ENCODE measurements at places on chromosomes 4 and X.

- no peak for DNase-seq
Measured at GRCh38 chr4:128286474-128287058, 1.0 kb downstream of the PGRMC2 start.

DNA sequence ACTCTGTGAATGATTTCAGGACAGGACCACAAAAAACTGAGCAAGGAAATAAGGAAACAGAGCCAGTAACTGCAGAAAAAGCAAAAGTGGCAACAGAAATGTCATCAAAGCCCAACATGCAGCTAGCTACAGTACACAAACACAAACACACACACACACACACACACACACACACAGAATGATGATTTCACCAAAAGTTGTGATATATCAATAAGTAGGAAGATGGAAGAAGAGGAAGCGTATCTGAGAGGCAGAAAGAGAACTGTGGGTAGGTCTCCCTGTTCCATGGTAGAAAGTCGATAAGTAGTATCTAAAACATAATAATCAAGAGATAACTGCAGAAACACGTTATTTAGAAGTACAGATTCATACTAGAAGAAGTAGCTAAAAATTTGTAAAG, 148.3 kb downstream of the MGST2 start:
- DNase-seq: no peak

- no peak for DNase-seq
Measured at GRCh38 chr4:3445111-3445820, 3.5 kb downstream of the HGFAC start.

DNA sequence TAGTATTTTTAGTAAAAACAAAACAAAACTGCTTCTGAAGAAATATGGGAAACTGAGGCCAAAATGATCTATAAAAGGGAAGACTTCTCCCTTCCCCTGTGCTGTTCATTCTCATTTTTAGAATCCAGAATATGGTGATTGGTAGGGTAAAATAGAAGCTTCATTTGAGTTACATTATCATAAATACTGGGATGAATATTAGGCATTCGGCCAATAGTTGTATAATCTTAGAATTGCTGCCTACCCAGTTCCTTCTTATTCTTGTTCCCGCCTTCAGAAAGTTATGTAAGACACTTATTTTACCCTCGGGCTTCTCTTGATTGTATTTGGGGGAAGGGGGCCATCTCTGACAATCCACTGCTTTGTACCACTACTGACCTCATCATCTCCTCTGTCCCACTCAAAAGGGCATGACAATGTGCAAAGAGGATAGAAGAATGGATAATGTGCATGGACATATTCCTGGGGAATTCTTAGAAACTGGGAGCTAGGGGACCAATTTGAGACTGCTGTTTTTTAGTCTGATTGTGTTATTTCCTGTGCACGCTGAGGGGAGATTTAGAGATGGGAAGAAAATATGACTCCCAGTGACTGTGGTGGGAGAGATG, 588 bp downstream of the ART3 start:
- DNase-seq: no peak

DNA sequence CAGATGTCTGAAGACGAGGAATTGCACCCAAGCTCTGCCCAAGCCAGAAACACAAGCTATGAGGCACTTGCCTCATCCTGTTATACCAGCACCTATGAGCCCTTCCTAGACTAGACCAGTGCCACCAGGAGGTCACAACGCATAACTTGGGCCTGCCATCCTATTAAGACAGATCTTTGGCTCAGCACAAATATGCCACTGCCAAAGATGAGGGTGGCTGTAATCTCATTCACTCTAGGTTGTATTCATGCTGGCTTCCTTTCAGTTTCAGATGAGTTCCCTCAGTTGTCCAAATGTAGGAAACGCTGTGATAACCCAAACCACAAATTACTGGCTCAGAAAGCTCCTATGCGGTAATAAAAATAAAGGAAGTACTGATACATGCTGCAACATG, 76.5 kb upstream of the CITED1 start:
- DNase-seq: no peak

DNA sequence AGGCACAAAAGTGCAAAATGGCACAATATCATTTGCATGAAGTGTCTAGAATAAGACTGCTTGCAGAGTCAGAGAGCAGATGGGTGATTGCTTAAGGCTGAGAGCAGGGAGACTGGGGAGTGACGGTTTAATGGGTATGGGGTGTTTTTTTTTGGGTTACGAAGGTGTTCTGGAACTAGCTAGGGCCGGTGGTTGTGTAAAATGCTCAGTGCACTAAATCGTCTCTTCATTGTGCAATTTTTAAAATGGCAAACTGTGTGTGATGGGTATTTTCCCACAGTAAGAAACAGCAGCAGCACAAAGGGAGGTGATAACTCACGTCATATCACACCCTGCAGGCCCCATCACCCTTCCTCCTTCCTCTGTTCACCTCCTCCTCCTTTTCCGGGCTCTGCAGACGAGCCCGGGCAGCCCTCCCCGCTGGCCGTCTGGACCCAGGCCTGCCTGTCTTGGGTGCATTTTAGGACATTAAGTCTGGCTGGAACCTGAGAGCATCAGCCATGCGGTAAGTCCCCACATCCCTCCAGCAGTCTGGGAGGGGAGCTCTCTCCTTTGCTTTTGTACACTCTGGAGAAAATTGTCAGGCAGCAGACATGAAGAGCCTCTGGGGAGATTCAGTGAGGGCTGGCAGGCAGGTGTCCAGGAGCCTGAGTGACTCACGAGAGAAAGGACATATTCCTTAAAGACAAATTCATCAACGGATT, 42.7 kb downstream of the ASMT start:
- DNase-seq: no peak

- DNase-seq: no peak
Measured at GRCh38 chr4:81021142-81021944, 9.2 kb upstream of the BMP3 start.

DNA sequence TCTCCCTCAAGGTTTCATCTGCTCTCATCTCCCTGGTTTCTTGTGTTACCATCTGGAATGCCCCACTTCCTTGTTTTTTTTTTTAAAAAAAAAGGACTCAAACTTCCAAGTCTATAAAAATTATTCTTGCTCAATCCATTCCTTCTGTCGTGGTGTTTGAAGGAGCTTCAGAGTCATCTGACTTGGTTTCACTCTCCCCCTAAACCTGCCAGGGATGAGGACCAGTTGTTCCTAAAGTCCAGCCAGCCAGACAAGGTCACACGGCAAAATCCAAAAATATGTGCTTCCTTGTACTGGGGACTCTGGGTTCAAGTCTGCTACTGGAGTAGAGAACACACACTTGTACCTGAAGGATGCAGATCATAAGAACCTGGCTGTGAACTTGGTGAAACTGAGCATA, 84.5 kb upstream of the GPM6B start:
- DNase-seq: no peak

GRCh38 chr4:168618577-168619265, 121.9 kb downstream of the PALLD start:
- DNase-seq: no peak

DNA sequence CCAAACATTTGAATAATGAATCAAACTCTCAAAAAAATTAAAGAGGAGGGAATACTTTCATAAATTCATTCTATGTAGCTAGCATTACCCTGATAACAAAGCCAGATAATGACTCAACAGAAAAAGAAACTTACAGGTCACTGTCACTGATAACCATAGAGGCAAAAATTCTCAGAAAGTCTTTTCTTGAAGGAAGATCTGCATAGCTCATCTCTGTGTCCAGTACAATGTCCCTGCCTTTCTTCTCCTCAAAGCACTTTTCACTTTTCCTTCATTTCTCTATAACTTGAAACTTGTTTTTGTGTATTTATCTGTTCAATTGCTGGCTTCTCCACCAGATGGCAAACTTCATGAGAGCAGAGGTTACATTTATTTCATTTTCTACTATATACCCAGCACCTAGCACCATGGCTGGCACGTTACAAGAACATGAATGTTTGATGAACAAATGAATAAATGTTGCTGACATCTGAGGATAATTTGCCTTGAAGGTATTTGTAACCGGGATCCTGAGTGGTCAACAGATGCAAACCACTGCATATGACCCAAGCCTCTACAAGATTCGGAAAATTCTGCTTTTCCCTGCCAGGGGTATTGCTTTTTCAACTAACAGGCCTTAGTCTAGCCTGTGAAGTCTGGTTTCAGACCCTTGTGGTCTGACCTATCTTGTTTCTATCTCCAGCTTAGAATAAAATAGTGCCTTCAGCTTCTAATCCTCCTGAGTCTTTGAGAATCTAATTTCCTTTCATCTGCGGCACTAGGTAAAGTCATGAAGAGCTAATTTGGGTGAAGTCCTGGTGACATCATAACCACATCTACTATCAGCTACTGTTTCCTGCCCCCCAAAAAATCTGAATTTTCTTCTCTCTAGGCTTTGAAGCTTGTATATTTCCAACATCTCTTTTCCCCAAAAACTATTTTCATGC, 52.5 kb upstream of the ANTXR2 start:
- DNase-seq: no peak

GRCh38 chr4:38371391-38371851, 292.6 kb upstream of the KLF3 start:
- DNase-seq: no peak

DNA sequence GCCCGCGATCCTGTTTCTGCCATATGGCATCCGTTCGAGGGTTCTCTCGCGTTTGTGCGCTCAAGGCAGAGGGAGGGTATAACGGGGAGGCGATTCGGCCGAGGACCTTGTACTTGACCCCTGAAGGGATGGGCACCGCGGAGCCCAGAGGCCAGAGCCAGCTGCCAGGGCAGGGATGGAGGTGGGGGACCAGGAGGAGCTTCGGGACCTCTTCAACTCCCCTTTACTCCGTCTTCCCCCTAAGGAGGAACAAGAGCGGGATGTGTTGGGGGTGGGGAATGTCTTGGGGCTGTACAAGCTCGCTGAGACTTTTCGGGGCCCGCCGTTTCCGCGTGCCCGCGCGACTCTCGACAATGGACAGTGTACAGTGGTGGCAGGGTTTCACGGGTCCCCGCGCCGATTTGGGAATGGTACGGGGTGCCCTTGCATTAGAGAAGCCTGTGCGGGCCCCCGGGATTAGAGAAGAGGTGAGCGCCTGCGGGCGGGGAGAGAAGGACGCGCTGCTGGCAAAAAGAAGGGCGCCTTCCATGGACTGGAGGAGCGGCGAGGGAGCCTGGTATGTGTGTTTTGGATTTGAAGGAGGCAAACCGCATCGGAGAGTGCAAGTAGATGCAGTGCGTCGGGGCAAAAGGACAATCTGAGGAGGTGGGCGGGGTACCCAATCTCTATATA, 760 bp downstream of the UGT8 start:
- DNase-seq: no peak

GRCh38 chr4:66629927-66630326, 915.4 kb downstream of the CENPC start:
- no peak for DNase-seq

GRCh38 chr4:27318740-27319139, 458.1 kb downstream of the STIM2 start:
- DNase-seq: no peak

DNA sequence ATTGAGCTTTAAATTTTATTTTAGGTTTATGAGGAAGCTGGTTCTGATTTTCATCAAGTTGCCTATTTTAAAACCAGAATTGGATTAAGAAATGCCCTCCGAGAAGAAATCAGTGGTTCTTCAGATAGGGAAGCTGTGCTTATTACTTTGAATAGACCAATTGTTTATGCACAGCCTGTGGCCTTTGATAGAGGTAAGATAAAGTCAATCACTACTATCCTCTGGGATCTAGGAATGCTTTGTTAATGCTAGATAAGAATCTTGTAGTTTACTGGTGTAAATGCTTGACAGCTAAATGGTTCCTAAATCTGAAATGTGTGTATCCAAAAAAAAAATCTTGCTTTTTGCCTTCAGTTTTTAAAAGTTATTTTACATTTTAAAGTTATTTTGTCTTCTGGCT, 73.0 kb upstream of the ADAD1 start:
- DNase-seq: no peak

DNA sequence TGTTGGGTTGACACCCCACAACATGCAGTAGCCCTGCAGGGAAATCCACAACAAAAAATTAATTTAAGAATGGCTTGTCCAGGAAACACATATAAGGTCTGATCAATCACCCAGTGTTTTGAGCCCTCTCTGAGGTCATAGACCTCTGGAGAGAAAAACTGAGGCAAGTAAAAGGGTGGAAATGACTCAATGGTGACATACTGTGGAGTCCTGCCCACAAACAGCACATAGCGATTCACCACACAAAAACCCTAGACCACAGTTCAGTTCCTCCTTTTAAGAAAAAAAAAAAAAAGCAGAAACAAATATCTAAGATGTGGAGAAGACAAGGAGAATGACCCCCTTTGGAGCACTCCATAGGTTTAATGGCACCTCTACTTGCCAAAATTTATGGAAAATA, 2691.0 kb downstream of the PCDH7 start:
- DNase-seq: no peak

GRCh38 chr4:118351851-118352827, 664 bp downstream of the PRSS12 start:
- DNase-seq: no peak

DNA sequence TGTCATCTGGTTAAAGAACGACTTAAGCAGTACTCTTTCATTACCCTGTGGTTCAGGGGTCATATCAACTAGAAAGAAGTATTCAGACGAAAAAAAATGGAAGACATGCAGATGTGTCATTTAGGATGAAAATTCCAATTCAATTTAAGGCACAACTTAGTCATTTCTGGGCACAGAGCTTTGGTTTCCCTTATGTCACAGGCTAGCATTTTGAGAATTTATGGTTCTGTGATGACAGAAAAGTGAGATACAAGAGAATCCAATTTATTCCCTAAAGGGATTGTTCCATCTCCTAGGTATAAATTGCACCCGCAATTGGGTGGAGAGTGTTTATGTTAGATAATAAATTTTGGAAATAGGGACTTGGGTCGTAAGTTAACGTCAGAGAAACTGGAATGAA, 306.6 kb downstream of the STK32B start:
- DNase-seq: no peak

DNA sequence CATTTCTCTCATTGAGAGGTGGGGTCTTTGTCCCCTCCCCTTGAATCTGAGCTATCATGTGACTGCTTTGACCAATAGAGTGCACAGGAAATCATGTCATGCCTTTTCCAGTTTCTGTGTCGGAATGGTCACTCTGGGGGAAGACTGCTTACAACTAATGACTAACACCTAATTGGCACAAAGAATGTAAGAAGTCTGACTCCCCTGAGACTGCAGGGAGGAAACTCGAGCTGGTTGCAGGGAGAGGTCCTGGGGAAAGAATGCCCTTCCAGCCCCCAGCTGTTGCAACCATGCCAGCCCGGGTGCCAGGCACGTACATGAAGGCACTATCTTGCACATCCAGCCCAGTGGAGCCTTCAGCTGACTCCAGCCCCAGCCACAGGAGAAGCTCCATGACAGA, 254.2 kb downstream of the DHX15 start:
- no peak for DNase-seq

DNA sequence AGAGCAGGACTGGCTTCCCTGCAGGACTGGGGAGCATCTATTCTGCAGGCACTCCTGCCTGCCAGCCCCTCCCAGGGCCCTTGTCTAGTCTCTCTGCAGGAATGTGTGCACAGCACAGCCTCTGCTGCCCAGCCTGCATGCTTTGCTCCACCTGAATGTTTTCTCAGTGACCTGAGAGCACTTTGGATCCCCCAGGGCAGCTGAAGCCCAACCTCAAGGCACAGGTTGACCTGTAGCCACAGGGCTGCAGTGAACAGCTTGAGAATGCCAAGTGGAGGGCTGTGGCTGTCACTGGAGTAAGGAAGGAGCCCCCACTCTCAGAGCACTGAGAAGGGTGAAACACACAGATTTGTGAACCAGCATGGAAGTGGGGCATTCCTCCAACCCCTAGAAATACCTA, 760.2 kb downstream of the STIM2 start:
- DNase-seq: no peak

Measured in activated naive CD4-positive, alpha-beta T cell (primary cell).